CD4-positive, alpha-beta T cell treated with Interleukin-10 for 1 hour (primary cell): ENCODE measurements at places on chromosomes 4 and X.

GRCh38 chrX:11244636-11245035 is 48.6 kb upstream of the AMELX start:
- DNase-seq = no peak

DNA sequence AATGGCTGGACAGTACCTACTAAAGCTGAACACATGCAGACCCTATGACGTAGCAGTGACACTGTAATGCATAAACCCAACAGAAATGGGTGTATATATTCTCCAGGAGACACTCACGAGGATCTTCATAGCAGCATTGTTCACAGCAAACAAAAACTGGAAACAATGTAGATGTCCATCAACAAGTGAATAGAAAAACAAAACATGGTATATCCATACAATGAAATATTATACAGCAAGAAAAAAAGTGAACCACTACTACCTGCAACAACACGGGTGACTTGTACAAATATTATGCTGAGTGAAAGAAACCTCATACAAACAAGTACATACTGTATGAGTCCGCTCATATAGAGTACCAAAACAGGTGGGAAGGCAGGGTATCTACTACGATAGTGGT is 16.5 kb downstream of the ARHGEF6 start:
- no peak for DNase-seq

DNA sequence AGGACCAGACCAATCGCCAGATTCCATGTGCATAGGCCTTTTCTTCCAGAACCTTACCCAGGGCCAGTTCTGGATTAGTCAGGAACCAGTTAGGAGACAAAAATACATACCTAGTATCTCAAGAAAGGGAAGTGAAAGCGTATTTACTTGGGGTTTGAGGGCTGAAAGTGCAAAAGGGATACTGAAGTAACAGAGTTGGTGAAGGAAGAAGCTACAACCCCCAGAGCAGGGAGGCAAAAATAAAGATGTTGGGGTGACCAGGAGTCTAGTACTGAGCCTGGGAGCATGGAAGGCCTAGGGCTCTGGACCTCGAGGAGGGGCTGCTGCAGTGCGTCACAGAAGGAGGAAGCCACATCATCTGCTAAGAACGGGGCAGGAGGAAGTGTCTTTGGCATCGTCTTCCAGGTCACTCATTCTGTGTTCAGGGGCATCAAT is 38.3 kb downstream of the TKTL1 start:
- DNase-seq = no peak

DNA sequence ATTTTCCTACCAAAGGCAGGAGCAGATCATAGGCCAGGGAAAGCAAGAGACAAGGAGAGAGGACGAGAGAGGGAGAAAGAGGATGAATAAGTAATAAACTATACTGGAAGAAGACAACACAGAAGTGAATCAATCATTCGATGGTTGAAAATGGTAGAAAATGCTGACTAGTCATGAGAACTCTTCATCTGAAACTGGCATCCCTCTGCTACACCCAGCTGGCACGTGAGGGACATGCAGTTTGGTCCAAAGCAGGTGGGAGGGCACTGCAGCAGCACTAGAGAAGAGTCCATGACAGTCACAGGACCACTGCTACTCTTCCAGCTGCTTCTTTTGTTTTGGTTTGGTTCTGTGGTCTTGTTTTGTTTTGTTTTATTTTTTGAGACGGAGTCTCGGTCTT is 74.1 kb downstream of the AFAP1 start:
- DNase-seq = no peak

DNA sequence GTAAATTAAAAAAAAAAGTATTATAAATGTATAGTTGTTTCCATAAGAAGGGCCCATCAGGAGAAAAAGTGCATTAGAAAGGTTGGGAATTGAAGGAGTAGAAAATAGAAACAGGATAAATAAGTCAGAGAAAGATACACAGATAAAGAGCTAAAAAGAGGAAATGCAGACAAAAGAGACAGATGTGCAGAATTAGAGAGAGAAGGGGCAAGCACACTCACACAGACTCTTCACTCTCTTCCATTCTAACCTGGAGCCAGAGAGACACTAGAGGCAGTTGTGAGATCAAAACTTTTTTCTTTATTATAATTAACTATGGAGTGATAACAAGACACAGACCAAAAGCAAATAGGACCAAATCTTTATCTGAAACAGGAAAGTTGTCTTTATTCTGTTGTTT is 134.1 kb downstream of the CEP135 start:
- no peak for DNase-seq

DNA sequence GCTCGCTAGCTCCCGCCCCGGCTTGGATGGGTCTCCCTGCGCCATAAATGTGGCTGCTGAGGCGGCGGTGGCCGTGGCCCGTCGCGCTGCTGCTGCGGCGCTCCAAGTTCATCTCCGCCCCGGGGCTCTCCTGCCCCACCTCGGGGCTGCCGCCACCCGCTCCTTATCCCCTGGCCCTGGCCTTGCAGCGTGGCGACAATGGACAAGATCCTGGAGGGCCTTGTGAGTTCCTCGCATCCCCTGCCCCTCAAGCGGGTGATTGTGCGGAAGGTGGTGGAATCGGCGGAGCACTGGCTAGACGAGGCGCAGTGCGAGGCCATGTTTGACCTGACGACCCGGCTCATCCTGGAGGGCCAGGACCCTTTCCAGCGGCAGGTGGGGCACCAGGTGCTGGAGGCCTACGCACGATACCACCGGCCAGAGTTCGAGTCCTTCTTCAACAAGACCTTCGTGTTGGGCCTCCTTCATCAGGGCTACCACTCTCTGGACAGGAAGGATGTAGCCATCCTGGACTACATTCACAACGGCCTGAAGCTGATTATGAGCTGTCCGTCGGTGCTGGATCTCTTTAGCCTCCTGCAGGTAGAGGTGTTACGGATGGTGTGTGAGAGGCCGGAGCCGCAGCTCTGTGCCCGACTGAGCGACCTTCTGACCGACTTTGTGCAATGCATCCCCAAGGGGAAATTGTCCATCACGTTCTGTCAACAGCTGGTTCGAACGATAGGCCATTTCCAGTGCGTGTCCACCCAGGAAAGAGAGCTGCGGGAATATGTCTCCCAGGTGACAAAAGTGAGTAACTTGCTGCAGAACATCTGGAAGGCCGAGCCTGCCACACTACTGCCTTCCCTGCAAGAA is 763 bp downstream of the USP38 start:
- DNase-seq = no peak

GRCh38 chr4:56425518-56425917 is 9.9 kb downstream of the PPAT start:
- no peak for DNase-seq

DNA sequence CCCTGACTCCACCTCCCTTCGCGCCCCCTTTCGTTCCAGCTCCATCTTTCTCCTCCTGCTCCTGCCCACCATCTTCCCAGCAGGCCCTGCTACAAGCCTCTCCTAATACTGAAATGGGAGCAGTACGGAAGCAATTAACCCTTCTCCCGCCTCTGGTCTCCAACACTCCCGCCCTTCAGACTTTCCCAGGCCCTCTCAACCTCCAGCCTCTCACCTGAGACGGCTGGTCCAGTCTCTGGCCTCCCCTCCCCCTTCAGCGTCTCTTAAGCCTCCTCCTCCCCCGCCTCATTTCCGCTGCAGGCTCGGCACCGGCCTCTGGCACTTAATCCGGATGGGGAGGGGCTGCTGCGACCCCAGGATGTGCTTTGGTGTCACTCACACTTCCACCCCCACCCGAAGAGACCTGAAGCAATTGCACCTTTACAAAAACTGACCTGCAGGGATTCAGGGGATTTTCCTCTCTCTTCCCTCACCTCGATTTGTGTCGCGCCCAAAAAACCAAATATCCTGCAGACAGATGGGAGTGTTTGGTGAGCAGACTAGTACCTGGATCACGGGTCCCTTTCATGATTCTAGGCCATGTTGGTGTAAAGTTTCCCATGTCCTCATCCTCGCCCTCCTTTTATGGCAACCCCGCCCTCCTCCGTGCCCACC is 657 bp downstream of the TCEAL8 start:
- peak; percentile 47 for DNase-seq

GRCh38 chr4:80529026-80529425 is 193.5 kb downstream of the CFAP299 start:
- DNase-seq = no peak

- no peak for DNase-seq
Observed at GRCh38 chr4:36786519-36786918, 458.0 kb upstream of the NWD2 start.

DNA sequence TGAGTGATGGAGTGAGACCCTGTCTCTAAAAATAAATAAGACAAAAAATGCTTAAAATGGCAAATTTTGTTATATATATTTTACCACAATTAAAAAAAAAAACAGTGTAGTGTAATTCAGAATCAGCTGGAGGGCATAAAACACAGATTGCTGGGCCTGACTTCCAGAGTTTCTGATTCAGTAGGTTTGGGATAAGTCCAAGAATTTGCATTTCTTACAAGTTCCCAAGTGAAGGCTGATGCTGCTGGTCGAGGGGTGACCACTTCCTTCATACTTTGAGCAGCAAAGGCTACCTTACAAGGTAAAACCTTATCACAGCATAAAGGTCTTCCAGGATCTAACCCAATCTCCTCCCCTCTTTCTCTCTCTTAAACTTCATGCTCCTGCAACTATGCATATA is 40.7 kb downstream of the KLHL8 start:
- no peak for DNase-seq

DNA sequence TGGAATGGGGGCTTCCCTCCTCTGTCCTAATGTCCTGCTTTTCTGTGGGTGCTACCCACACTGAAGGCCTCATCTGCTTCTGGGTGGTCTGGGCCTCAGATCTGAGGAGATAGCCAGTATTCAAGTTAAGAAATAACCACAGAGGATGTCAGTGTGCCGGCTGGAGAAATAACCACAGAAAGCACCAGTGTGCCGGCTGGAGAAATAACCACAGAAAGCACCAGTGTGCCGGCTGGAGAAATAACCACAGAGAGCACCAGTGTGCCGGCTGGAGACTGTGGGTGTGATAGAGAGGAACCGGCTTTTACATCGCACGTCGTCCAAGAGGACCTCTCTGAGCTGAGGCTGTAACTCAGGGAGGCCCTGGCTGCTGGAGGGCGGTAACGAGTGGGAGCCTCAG is 65.7 kb upstream of the PSAPL1 start:
- no peak for DNase-seq

DNA sequence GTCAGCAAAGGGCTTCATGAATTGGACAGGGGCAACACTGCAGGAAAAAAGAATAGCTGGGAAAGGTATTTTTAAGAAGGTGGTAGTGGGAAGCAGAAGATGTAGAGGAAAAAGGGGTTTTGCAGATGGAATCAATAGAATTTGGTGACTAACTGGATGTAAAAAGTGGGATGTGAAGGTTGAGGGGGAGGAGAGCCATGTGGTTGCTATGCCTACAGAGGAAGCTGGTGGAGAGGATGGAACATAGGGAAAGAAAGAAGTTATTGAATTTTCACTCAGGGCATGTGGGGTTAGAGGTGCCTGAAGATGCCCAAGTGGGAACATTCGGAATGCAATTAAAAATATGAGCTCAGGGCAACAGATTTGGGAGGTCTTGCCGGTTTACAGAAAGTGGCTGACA is 33.0 kb downstream of the REELD1 start:
- no peak for DNase-seq

- no peak for DNase-seq
Observed at GRCh38 chrX:140292188-140292587, 212.7 kb downstream of the SOX3 start.

GRCh38 chr4:54423066-54423465 is 194.0 kb downstream of the PDGFRA start:
- no peak for DNase-seq

DNA sequence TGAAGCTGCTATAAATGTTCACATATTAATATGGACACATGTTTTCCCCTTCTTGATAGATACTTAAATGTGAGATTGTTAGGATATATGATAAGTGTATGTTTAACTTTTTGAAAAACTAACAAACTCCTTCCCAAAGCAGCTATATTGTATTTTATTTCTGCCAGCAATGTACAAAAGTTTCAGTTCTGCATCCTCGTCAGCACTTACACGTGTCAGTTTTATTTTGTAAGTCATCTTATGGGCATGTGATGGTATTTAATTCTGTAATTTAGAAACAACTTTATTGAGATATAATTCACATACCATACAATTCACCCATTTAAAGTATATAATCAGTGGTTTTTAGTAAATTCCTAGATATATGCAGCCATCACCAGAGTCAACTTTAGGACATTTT is 31.6 kb downstream of the RAPGEF2 start:
- no peak for DNase-seq

- DNase-seq = no peak
Observed at GRCh38 chr4:122798101-122798500, 28.5 kb upstream of the FGF2 start.

- DNase-seq = no peak
Observed at GRCh38 chrX:9659571-9660195, 106.0 kb downstream of the GPR143 start.

- no peak for DNase-seq
Observed at GRCh38 chr4:37999000-37999716, 39.0 kb downstream of the PTTG2 start.

DNA sequence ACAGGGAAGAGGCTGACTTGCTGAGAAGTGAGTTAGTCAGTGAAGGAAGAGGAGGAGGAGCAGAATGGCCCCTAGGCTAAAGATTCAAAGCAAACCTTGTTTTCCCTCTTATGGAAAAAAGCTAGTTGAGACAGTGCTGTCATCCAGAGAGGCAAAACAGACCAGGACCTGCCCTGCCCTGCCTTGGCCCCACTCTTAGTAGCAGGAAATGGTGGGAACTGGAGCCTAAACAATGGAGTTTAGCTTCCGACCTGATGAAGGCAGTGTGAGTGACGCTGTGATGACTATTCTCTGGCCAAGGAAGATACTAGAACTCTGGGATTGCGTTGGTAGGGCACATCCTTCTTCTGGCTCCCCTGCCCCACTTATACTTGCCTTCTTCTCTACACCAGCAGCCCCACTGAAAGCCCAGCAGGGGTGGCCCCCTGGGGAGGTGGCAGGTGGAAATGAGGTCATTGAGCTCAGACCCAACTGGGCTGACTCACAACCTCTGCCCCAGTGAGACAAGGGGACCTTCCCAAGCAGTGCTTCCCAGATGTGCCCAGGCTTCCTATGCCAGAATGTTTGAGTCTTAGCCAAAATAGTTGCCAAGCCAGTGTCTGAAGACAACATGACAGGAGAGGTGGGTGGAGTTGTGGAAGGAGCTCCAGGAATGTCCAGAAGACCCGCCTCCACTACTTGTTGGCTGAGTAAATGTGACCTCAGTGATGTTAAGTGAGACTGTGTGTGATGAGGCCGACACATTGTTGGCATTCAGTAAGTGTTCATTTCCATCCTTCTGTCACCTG is 38.8 kb downstream of the MSN start:
- peak; percentile 51 for DNase-seq

DNA sequence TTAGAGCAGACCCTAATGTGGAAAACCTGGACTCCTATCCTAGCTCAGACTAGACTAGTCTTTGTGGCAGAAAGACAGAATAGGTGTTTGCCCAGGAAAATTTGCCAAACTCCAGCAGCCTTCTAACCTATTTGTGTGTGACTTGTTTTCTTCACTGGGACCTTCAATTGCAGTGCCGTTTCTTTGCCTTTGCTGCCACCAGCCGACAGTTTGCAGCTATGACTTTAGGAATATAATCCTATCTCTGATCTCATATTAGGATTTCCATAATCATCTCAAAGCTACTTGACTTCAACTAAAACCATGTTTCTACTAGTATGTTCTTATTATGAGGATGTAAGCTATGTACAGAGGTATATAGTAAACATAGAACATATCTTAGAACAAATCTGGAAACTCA is 60.2 kb upstream of the PGAM4 start:
- no peak for DNase-seq
